CD4-positive, alpha-beta T cell (primary cell): ENCODE measurements at places on chromosomes 2 and 18.

DNA sequence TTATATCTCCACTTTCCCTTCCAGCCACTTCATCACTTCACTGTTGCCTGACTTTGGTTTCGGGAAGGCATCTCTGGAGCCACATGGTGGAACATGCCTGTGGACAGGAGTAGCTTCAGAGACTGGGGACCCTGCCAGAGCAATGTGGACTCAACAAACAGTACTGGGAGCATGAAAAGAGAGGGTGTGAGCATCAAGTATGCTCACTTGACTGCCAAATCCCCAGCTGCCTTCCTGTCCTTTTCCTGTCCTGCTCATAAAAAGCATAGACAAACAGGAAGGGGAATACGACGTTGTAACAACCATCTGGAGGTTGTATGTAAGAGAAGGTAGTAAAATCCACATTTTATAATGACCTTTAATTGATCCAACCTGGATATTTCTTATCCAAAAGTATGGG lies 61.3 kb upstream of the CSRNP3 start:
- no peak for DNase-seq

DNA sequence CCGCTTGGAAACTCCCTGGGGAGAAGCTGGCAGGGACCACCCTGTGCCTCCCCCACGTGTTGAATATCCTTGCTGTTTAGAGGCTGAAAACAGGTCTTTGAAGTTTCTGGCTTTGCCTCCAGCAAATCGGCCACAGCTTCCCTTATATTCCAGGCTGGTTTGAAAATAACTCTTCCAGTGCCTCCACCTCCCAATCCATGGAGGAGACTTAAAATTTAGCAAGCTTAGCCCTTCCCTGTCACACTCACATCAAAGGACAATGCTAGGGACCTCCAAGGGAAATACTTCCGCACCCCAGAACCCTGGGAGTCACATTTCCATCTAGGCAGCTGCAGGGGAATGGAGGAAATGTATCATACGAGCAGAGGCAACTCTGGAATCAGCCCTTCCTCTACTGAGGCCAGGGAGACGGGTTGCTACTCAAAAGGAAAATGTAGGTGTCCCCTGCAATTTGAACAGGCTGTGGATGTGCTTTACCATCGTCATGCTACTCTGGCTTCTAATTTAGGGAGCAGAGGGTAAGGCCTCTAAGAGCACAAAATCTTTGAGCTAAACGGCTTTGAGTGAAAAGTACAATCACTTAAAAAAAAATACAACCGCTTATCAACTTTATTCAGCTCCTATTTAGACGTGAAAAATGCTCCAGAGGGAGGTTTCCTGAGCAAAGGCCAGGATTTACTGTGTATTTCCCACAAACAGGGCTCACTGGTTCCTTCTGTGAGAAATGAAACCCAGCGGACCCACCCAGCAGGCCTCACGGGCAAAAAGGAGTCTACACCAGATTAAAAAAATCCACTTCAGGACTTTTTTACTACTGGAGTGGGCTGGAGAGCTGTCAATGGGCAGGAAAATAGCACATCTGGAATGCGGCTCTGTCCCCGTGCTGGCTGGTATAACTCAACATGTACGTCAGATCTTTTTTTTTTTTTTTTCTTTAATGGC lies 49.4 kb upstream of the PKDCC start:
- DNase-seq: no peak

DNA sequence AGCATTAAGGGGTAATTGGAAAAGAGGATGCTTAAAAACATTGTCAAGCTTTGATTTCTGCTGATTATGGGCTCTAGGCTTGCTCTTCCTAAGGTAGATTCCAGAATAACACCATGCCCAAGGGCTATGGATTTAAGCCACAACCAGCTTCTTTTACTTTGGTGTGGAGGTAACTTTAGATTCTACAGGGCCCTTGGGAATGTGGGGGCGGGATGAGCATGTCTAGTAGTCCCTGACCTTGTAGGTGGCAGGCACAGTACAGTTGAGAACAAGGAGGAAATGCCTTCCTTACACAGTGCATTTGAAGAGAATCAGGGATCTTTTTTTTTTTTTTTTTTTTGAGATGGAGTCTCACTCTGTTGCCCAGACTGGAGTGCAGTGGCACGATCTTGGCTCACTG lies 364.2 kb downstream of the NYAP2 start:
- no peak for DNase-seq

DNA sequence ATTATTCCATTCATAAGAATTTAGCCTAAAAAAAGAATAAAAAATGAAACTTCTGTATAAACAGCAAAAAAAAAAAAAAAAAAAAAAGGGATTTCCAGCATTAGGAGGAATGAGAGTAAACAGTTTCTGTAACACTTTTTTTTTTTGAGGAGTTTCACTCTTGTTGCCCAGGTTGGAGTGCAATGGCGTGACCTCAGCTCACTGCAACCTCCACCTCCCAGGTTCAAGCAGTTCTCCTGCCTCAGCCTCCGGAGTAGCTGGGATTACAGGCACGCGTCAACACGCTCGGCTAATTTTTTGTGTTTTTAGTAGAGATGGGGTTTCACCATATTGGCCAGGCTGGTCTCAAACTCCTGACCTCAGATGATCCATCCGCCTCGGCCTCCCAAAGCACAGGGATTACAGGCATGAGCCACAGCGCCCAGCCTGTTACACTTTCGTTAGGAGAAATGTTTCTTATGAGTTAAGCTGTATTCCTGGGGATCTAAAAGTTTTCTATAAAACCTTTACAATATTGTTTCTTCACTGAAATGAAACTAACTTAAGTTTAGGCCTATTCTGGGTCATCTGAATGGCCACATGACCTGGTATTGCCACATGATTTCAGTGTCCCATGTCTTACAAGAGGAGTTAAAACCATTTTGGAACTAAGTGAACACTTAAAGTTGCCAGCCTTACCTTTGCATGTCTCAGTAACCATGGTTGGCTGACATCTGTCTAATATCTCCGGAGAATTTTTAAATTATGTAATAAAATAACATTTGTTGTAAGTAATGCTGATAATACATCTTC lies 17.5 kb downstream of the SMAD2 start:
- DNase-seq: no peak

GRCh38 chr18:75249672-75250470 lies 39.3 kb downstream of the TSHZ1 start:
- DNase-seq: no peak

- DNase-seq: no peak
These were observed 255.1 kb upstream of the LINC00305 start for GRCh38 chr18:64403784-64404503.
